ENCODE measurements at places on chromosomes 4 and X. TPM values are rescaled to one million over a fixed set of nuclear protein-coding genes. Genes with fewer than 3 reads are reported as not detected.

- DNase-seq: peak; percentile 100
Measured at GRCh38 chrX:318739-319578, at the start of gene GTPBP6. Gene GTPBP6 (minus strand): TSS chrX:318796. CDS start chrX:318787, 9 bp downstream.

- DNase-seq: no peak
Measured at GRCh38 chrX:150842198-150842685, 56.2 kb downstream of the CD99L2 start.

GRCh38 chr4:38073596-38074234, 113.5 kb downstream of the PTTG2 start:
- no peak for DNase-seq

- no peak for DNase-seq
Measured at GRCh38 chr4:3235581-3235980, 13.4 kb upstream of the MSANTD1 start.

DNA sequence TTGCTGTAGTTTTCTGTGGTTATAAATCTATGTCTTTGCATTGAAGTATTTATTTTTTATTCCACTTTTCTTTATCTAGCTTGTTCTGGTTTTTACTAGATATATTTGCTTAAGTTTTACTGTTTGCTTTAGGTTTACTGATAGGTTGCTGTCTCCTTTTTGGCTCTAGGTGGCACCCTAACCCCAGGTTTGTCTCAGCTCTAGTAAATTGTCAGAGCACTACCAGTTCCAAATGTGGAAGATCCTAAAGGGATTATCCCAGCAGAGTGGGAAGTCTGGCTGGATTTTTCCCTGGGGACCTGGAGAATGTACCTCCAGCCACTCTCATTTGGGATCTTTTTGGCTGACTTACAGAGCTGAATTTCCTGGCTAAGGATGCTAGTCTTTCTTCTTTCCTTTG, 106.1 kb downstream of the PBDC1 start:
- DNase-seq: peak; percentile 39

DNA sequence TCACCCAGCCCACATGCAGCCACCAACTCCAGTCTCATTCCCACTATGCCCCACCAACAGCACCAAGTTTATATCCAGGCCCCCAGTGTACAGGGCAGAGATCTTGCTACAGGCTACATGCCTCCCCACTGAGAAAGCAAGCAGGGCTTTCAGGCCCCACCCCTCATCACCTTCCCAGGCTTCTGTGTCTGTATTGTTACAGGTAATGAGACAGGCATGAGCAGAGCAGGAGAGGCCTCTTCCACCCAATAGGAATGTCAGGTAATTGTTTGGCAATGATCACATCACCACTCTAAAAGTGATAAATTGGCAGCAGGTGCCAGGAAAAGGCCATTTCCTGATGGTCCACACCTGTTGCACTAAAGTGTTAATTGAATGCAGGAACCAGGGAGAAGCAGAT, 102.5 kb downstream of the ZNF518B start:
- no peak for DNase-seq

DNA sequence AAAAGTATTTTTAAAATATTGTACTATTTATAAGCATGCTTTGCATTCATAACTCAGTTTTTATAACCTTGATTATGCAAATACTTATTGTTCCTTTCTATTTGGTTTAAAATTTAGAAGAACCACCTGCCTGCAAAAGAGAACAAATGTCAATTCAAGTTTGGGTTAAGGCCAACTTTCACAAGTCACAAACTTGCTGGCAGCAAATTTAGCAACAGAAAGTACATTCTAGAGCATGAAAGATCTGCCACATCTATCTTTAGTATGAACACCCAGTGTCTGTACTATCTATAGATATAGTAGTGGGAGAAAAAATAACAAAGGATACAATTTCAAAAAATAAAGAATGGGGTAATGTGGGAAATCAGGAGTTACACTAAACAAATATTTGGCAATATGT, 1014.2 kb downstream of the C4orf33 start:
- DNase-seq: no peak

The ZNF732 gene
- total RNA-seq: 0.10 TPM

The DCAF8L2 gene
- 9.0 TPM for total RNA-seq

The MAGEH1 gene
- 44.3 TPM for total RNA-seq
